ENCODE measurements at places on chromosomes 4 and X. TPM values are rescaled to one million over a fixed set of nuclear protein-coding genes. Genes with fewer than 3 reads are reported as not detected.

DNA sequence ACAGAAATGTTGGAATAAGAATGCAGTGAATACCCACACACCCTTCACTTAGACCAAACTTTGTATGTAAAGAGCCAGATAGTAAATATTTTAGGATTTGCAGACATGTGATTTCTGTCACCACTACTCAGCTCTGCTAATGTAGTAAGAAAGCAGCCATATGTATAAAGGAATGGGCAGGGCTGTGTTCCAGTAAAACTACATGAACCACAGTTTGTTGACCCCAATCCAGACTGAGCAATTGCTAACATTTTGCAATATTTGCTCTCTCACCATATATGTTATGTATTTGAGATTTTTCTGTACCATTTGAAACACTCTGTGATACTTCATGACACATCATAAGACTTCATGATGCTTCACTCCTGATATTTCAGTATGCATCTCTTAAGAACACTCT, 32.0 kb upstream of the TBC1D1 start:
- no peak for DNase-seq

- DNase-seq = no peak
Measured at GRCh38 chr4:94411296-94411695, 40.4 kb upstream of the PDLIM5 start.

DNA sequence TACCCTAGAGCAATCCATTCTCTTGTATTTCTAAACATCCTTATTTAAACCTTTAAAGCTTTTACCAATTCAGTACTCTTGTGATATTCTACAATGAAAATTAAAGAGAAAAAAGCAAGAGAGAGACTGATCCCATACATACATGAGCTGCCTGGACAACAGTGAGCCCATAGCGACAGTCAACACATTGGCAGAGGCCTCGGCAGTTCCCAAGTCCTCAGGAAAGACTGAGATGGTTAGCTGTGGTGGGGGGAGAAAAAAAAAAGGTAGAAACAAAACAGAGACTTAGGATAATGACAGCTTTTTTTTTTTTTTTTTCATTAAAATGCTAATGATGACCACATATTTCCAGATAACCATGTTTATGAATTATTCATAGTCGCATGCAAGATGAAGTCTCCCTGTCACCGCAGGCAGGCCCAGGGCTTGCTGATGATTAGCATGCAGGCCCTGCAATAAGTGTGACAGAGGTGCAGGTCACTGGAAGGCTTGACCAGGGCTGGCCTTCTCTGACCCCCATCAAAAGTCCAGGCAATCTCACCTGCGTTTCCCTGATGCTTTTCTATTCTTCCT, 148.8 kb downstream of the APBB2 start:
- no peak for DNase-seq

DNA sequence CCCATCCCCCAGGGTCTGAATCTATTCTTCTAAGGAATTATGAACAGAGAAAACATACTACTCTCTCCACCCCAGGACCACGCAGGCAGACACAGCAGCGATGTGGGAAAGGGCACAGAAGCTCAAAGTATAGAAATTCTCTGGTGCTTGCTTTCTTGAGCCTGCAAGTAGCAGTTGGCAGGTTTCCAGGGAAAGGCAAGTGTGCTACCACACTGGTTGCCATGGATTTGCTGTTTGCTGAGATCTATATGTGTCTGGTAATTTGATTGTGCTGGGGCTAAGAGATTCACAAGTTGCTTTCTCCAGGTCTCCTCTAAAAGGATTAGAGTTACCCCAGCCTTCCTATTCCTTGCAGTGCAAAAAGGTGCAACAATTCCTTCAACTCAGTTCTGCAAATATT, 83.1 kb downstream of the GUCY2F start:
- DNase-seq = peak; percentile 3

GRCh38 chrX:147912093-147912801, 528 bp downstream of the FMR1 start:
- DNase-seq = peak; percentile 54

- no peak for DNase-seq
Measured at GRCh38 chrX:100296183-100296753, 113.8 kb downstream of the PCDH19 start.

- DNase-seq = no peak
Measured at GRCh38 chrX:151780621-151781020, 46.1 kb downstream of the CNGA2 start.

Gene ZDHHC15
- total RNA-seq = 2.9 TPM

Gene ARHGAP36
- 172 TPM for total RNA-seq

Gene RENBP
- total RNA-seq = 5.2 TPM
